ENCODE measurements at places on chromosomes 12 and 14. TPM values are rescaled to one million over a fixed set of nuclear protein-coding genes. Genes with fewer than 3 reads are reported as not detected.

MYH6 gene
- 0.21 TPM for polyA plus RNA-seq

RNFT2 gene
- polyA plus RNA-seq = 4.8 TPM

DNA sequence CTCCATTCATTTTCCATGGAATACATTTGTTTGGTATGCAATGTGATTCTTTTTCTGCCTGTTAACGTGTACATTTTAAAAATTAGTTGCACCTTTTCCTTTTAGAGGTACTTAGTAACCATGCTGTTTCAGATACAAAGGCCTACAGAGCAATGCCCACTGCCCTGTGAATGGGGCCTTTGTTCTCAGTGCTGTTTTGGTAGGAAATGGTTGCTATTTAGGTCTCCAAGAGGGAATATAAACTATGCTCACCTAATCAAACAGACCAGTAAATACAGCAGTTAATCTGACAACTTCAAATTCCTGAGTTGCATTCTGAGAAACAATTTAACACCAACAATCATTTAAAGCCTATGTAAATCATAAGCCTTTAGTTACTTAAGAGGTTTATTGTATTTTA lies 188.7 kb downstream of the BCAT1 start:
- DNase-seq = no peak

GRCh38 chr12:75564398-75564797 lies 53.0 kb upstream of the KRR1 start:
- no peak for DNase-seq

FBXO33 gene
- 13.9 TPM for polyA plus RNA-seq
